ENCODE measurements at places on chromosomes 5 and 9.

- DNase-seq = no peak
Observed at GRCh38 chr5:43432486-43433375, 20.5 kb upstream of the CCL28 start.

DNA sequence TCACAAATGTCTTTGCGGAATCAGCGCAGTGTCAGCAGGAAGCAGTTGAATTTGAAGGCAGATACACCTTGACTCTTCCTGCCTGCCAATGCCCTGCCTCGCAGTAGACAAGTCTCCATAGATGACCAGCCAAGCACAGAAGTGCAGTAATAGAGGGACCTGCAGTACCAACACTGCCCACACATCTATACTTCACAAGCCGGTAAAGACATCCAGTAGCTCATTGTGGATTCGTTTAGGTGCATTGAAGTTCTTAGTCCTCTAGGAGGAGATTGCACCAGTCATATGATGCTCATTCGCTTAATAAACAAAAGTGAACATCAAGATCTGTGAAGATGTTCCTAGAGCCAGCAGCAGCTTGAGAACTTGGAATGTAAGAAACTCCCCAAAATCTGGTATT, 7.1 kb upstream of the IFNA2 start:
- DNase-seq = no peak

- no peak for DNase-seq
Observed at GRCh38 chr9:5113994-5114748, 71.3 kb downstream of the INSL6 start.

DNA sequence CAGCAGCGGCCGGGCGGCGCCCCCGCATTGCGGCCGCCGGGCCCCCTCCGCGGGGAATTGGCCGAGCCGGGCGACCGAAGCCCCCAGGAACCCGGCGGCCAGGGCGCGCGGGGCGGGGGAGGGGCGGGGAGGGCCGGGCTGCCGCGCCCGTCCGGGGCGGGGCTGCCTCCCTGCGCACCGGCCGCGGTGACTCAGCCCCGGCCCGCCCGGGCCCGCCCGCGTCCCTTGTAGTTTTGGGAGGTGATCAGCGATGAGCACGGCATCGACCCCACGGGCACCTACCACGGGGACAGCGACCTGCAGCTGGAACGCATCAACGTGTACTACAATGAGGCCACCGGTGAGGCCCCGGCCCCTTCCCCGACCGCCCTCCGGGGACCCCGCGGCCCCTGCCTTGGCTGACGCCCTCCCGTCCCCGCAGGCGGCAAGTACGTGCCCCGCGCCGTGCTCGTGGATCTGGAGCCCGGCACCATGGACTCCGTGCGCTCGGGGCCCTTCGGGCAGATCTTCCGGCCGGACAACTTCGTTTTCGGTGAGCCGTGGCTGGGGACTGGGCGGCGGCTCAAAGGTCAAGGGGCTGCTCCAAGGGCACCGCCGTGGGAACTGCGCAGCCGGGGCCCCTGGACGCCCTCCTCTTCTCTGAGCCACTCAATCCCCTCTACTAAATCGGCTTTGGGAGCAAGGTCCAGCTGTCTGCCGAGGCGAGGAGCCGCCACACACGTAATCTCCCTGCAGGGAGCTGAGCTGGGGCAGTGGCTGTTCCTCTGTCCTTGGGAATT, 592 bp downstream of the TUBB4B start:
- DNase-seq = no peak

GRCh38 chr9:133538176-133538575, 3.7 kb downstream of the ADAMTSL2 start:
- no peak for DNase-seq

DNA sequence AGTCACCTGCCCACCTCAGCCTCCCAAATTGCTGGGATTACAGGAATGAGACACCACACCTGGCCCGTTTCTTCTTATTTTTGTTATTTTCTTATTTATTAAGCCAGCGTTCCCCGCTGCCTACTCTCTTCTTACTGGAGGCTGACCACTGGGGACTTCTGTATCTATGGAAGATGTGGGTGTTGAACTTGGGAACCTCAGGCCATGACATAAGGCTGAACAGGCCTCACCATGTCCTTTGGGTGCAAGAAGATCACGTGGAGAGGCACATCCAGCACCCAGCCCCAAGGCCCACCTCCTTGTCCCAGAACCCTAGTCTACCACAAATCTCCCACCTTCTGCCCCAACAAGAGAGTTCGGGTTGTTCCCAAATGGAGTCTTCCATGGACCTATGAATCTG, 59.4 kb upstream of the NEK6 start:
- DNase-seq = no peak

DNA sequence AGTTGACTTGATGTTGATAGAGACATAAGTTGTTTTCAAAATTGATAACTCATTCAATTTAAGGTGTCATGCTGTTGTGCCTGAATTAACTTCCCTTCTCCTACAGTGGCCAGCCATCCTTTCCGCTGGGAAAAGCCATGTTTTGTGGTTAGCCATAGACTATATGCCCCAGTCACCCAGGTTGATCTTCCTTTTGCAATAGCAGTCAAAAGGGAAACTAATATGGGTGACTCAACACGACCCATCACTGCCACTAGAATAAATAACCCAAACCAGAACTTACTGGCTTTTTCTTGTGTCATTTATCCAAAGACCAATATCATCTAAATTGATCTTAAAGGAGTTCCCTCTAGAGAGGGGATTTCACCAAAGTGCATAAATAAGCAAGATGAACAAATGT, 87.4 kb downstream of the PTCD2 start:
- DNase-seq = no peak

DNA sequence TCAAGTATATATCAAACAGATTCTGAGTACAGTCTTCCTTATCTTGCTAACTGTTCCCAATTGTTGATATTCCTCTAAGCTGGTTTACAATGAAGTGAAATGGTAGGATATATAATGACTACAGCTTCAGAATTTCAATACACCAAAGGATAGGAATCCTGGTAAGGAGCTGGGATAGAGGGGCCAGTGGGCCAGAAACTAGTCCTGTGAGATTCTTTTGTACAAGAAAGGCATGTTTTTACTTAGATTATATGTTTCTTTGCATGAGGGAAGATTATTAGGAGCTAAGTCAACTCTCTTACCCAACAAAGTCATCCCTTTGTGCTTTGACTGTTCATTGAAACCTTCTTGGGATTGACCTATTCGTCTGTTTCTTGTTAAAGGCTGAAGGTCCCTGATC, 435.7 kb downstream of the PLK2 start:
- no peak for DNase-seq

- DNase-seq = no peak
Observed at GRCh38 chr9:115385383-115386122, 267.6 kb upstream of the TNC start.

- DNase-seq = no peak
Observed at GRCh38 chr5:151134228-151134627, 23.4 kb downstream of the ANXA6 start.

DNA sequence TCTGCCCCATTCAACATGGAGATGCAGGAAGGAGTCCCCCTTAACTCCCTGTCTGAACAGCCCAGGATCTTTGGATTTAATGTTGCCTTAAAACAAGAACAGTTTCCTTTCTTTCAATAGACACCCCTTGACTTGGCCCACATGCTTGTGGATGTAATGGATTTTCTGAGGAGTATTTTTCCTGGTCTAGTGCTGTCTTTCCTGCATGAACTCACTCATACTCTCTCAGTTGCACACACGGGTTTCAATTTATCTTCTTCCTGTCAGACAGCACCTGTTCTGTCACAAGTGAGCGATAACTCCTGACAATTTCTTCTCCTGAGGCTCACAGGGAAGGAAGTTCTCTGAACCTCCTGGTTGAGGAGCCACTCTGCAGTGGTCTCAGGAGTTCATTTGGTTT, 85.1 kb downstream of the ACER2 start:
- no peak for DNase-seq

DNA sequence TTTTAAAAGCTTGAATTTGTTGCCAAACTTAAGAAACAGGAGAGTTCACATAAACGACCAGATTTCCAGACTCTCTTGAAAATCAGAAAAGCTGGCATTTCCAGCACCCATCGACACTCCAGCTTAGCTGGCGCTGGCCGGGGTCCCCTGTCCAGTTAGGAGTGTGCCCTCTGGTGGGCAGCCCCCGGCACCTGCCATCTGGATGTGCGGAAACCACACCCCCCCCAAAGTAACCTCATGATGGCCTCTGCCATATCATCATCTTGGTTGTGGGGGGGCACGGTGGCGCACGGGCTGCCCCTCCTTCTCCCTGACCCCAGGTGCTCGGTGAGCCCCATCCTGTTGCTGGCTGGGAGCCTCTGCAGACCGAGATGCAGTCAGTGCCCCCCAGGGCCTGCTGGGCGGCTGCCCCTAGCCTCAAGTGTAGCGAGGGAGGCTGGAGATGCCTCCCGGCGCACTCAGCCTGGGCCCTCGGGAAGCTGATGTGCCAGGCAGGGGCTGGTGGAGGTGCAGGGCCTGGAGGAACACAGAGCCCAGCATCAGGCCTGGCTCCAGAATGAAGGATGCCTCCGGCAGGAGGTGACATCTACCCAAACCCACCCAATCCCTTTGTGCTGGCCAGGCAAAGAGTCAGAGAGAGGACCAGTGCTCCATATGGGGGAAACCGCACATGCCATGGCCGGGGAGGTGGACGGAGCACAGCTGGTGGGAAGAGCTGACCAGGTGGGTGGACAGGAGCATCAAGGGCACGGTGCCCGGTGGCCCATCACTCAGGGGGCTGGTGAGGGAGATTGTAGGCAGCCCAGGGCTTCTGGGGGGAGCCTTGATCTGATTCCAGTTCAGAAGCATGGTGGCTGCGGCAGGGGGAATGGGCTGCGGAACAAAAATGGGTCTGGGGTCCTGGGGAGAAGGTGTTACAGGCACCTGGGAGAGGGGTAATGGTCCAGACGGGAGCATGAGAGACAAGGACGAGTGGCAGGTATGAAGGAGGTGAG, 70.6 kb downstream of the ADAMTS2 start:
- DNase-seq = no peak

- no peak for DNase-seq
Observed at GRCh38 chr5:13477118-13477737, 467.3 kb downstream of the DNAH5 start.

DNA sequence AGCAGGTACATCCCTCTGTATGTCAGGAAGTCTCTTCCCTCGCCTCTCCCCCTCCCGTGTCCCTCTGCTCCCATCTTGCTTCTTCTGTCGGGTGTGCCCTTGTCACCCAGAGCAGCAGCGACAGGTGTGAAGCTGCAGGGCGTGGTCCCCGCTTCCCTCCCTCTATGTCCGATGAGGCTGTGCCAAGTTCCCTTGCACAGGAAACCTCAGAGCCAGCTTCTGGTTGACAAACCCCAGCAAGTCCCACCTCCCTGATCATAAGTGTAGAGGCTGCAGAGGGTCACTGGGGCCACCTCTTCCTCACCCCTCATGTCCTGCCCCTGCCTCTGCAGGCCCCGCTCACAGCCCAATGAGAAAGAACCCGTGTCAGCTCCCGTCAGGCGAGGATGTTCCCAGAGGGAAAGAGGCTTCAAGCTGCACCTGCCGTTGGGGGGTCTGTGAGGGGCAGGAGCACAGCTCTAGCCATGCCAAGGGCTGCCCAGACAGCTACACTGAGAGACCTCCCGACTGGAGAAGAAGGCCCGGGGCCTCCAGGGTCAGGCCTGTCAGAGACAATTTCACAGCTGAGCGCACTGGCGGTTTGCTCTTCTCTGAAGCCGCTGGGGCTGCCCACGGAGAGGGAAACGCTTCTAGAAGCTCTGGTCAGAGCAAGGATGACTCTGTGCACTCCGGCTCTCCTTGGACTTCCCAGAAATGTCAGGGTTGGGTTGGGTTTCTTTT, 73.3 kb downstream of the AK8 start:
- no peak for DNase-seq

DNA sequence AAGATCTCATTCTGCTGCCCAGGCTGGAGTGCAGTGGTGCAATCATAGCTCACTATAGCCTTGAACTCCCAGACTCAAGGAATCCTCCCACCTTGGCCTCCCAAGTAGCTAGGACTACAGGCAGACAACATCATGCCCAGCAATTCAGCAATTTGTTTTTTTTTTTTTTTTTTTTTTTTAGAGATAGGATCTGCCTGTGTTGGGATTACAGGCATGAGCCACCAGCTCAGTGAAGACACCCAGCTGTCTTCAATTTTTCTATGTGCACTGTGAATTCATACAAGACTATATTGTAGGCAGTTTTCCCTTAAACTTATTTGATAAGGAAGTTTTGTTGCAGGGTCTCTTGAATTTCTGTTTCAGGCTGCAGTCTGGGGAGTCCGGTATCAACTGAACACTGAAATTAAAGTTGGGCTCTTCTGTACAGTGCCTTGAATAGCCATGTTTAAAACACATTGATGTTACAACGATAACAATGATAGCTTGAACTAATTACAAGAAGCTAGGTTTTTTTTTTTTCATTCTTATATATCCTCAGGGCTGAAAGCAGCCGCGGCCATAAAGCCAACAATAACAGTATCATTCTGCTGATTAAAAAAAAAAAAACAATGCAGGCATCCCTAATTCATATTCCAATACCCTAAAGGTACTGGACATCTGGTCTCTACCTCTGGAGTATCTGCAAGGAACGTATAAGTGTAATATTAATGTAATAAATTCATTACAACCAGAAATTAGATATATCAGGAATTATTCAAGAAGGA, 63.5 kb downstream of the MPDZ start:
- DNase-seq = no peak

DNA sequence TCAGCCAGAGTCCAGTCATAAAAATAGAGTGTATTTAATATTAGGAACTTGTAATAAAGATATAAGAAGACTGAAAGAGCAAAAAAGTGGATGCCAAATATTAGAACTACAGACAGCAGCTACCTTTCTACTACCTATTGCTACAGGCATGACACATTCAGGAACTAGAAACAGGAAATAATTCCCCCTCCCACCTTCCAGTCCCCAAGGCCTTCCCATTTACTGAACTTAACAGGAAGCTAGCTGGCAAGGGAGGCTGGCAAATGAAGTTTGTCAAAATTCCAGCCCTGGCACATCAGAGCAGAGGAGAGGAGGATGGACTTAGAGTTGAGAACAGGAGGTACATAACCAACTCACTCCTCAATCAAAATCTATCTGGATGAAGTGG, 50.2 kb upstream of the RIC1 start:
- no peak for DNase-seq

Measured in ecto neural progenitor cell (in vitro differentiated cells).